ENCODE measurements at places on chromosomes 5 and 9.
A peak's percentile ranks its signal among the peaks of the same experiment; 100 is the strongest.

DNA sequence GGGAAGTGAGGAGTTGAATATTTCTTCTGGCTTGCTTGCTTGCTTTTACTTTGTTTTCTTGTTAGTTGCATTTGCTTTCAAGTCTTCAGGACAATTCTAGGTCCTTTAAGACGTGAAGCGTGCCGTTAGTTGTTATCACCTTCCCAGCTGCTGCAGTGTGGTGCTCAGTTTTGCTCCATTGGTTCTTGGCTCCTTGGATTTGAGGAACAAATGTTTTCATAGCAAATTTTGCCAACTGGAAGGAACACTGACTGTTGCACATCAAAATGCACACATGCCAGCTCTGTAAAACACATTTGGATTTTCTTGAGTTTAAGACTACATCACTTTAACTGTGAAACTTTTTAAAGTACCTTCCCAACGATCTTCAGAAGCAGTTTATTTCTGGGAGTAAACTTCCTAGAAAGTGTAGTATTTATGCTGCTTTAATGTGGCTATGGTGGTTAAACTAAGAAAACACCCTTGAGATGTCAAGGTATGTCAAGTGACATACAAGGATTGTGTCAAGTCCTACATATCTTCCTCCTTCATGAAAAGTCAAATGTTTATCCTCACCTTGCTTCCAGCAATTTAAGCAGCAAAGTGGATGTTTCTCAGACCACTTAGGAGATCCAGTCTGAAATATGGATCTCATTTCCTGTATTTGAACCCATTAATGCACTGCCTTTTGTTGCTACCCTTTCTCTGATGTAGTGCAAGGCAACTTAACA lies 24.9 kb downstream of the MOCS2 start:
- no peak for DNase-seq

- DNase-seq: no peak
Observed at GRCh38 chr5:167296066-167296465, 995.4 kb upstream of the WWC1 start.

GRCh38 chr5:148938522-148938882 lies 112.1 kb downstream of the ADRB2 start:
- no peak for DNase-seq

DNA sequence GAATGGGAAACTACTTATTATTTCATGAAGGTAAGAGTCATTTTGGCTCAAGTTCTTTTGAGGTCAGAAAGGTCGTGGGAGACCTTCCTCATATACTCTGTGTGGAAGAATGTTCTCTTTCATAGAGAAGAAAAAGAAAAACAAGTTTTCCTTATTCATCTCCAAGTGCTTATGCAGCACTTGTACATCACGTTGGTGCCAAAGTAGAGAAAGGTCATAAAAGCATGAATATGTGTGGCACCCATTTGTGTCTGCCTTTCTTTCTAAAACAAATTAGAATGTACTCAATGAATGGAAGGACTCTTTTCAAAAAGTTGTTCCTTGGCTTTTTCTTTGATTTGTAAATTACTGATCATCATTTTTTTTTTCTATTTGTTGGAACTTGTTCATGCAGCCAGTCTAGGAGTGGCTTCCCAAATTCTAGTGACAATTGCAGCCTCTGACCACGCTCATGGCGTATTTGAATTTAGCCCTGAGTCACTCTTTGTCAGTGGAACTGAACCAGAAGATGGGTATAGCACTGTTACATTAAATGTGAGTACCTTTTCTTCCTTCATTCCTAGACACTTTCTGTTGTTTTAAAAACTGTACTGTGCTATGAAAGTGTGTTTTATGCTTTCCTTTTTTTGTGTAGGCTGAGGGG lies 122.4 kb downstream of the ADGRV1 start:
- no peak for DNase-seq

DNA sequence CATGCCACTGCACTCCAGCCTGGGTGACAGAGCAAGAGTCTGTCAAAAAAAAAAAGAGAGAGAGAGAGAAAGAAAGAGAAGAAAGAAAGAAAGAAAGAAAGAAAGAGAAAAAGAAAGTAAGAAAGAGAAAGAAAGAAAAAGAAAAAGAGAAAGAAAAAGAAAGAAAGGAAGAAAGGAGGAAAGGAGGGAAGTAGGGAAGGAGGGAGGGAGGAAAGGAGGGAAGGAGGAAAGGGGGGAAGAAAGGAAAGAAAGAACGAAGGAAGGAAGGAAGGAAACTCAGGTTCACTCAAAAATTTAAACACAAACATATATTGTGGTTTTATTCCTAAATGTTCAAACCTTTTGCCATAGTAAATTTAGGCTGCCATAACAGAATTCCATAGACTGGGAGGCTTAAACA lies 453.0 kb downstream of the SLCO4C1 start:
- DNase-seq: no peak

- no peak for DNase-seq
Observed at GRCh38 chr5:138067945-138068344, 15.9 kb upstream of the WNT8A start.

DNA sequence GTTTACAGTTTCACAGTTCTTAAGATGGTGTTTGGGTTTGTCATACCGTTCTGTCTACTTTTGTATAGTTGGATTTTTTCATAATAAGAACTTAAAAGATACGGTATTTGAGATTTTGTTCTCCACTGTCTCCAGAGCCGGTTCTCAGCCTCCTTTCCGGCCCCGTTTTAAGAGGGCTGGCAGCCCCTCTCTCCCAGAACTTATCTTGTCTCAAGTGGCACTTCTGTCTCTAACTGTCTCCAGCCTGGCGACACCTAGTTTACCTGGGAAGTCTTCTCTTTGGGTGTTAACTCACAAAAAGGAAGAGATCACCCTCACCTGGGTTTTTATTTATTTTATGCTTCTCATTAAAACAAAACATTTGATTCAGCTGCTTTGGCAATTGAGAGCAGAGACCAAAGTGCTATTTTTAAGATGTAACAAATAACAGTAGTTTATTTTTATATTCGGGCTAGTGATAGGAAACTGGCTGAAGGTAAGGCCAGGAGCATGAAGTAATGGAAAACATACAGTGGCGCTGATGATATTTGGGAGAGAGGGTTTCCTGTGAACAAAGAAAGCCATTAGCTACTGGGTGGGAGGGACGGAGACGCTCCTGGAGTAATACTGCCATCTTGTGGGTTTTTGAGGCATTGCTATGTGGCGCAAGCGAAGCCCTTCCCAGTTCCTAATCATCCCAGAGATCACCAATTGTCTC lies 48.3 kb downstream of the ACER2 start:
- peak; percentile 86 for DNase-seq

DNA sequence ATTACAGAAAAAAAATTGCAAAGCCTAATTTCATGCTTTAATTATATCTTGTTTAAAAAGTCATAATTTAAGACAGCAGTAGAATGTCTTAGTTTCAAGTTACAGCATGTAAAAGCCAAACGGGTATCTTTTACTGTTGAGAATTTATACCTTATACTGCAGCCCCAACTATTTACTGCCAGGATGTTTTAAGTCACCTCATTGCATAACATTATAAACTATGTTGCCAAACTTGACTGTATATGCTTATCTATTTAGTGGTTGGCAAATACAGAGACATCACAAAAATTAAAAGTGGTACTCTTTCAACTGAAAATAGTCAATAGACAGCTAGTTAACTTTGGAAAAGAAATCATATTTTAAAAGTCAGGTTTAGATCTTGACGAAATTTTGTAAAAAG lies 119.5 kb downstream of the EDIL3 start:
- no peak for DNase-seq

- DNase-seq: no peak
Observed at GRCh38 chr5:151096001-151096373, 15.2 kb upstream of the TNIP1 start.

- no peak for DNase-seq
Observed at GRCh38 chr5:176180339-176180738, 57.9 kb upstream of the SIMC1 start.

GRCh38 chr5:152329761-152330283 lies 75.3 kb downstream of the NMUR2 start:
- no peak for DNase-seq

GRCh38 chr5:34490506-34491250 lies 165.4 kb upstream of the RAI14 start:
- DNase-seq: no peak

GRCh38 chr5:163260961-163261360 lies 176.4 kb upstream of the CCNG1 start:
- no peak for DNase-seq

DNA sequence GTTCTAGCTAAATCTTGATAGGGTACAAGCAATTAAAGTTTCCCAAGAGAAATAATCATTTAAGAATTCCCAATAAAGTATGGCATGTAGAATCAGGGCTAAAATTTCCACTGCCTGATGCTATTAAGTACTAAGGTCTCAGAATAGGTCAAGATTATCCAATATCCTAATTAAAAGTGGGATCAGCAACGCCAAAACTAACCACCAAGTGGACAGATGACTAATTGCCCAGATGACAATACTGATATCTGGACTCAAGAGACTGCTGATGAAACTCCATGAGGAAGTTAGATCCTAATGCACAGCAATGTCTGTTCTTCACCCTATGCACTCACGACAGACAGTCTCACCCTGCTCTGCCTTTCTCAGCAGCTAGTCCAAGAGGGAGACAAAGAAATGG lies 14.3 kb downstream of the DEPDC1B start:
- DNase-seq: peak; percentile 18

Data from cardiac fibroblast (primary cell).